ENCODE measurements at places on chromosomes 6 and 20. TPM values are rescaled to one million over a fixed set of nuclear protein-coding genes. Genes with fewer than 3 reads are reported as not detected.

The STMND1 gene
- total RNA-seq: not detected

The ZFP64 gene
- 18.5 TPM for total RNA-seq

The COL9A3 gene
- 0.49 TPM for total RNA-seq

The GLP1R gene
- not detected for total RNA-seq

The FBXO30 gene
- total RNA-seq: 5.4 TPM

The TP53TG5 gene
- not detected for total RNA-seq

The SLC32A1 gene
- not detected for total RNA-seq

The SLC22A2 gene
- total RNA-seq: not detected

Measured in A549 treated with ZK216348 at 1 μM for 4 hours (cell line).